ENCODE measurements at places on chromosomes 2 and 18.

DNA sequence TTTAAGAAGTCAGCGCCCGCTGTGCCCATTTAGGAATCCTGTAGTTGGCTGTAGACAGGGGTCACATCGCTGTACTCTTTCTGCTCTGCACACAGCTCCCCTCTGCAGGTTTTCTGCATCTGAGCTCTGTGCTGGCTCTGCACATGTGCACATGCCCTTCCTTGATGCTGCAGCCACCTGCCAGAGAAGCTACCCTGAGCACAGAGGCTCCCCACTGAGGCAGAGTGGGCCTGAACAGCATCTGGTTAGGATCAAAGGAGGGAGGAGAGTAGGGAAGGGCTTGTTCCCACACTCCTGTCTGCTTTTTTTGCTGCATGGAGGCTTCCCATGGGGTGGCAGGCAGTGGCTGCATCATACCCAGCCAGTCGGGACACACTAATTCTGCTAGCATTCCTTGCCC, 238.9 kb downstream of the FHOD3 start:
- DNase-seq = no peak

DNA sequence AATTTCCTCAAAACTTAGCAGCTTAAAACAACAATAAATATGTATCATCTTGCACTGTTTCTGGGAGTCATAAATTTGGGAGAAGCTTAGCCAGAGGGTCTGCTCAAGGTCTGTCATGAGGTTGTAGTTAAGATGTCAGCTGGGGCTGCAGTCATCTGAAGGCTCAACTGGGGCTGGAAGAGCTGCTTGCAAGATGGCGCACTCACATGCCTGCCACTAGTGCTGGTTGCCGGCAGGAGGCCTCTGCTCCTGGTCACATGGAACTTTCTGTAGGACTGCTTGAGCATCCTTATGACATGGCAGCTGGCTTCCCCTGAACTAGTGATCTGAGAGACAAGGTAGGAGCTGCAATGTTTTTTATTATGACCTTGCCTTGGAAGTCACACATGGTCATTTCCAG, 215.5 kb upstream of the HAAO start:
- no peak for DNase-seq

- DNase-seq = no peak
These were observed 50.2 kb downstream of the ODC1 start for GRCh38 chr2:10397878-10398277.

DNA sequence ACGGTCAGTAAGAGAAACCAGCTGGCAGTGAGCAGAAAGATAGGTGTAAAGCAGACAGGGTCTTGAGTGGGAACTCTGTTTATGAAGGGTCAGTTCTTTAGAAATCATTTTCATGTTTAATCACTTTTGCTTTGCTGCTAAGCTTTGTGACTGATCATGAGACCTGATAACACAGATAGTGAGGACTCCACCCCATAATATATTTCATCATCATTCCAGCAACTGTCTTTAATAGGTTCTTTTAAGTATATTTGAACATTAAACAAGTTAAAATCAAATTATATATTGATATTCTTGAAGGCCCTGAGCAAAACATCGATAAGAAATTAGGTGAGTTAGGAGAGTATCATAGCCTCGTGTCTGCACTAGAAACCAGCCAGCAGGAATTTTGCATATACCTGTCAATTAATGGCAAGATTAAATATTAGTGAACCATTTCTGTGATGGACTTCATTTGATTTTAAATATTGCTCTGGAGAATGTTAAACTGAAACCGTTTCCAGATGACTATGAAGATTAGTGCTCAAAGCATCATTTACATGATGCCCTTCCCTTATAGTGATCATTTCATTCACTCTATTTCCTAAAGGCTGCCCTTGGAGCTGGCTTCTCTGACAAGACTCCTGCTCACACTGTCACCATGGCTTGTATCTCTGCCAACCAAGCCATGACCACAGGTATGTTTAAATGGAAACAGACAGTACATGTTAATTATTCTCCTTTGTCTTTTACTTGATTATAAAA, 31.9 kb downstream of the HADHB start:
- DNase-seq = no peak

DNA sequence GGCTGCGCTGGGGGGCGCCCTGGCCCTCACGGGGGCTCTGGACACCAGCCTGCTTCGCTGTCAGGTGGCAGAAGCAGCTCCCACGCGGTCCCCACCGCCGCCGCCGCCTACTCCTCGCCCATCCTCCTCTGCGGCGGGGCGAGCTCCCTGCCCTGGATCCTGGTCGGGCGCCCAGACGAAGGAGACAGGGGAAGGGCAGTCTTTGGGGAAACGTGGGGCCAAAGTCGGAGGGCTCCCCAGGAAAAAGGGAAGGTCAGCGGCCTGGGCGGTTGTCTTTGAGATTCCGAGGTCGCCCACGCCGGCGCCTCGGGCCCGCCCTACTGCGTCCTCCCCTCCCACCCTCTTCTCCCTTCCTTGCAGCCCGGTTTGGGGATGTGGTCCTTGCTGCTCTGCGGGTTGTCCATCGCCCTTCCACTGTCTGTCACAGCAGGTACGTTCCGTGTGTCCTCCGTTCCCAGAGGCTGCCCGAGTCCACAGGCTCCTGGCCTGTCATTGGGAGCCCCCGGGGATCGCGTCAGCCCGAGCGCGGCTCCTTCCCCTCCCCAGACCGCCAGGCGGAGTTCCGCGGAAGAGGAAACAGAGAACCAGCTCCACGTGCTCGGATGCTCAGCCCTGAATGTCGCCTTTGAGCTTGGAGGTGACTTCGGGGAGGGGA, 800 bp downstream of the IL1RL2 start:
- DNase-seq = no peak

GRCh38 chr2:143163499-143163898, 34.3 kb downstream of the ARHGAP15 start:
- no peak for DNase-seq

DNA sequence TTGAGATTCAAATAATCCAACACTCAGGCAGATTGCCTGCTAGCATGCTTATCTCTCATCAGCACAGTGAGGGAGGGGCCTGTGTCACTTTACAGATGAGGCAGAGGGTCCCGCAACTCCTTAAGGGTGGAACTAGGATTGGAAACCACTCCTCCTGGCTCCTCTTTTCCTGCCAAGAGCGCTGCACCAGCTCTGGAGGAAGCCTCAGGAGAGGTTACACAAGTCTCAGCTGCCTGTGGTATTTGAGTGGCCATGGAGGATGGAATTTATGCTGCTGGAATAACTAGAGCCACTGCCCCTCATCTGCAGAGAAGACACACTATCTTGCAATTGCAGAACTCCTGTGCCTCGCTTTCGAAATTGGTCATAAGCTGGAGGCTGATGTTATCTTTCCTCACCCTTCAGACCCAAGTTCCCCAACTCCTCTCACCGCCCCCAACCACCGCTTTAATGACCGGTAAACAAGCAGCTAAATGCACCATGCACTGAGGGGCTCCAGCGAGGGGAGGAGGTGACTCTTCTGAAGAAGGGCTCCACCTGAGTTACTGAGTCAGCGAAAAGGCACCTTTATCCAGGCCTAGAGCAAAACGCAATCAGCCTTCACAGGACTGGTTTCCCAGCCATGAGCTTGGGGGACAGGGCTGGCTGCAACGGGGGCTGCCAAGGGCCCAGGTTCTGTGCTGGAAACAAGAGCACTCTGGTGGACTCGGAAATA, 245.8 kb downstream of the SOX11 start:
- DNase-seq = no peak

DNA sequence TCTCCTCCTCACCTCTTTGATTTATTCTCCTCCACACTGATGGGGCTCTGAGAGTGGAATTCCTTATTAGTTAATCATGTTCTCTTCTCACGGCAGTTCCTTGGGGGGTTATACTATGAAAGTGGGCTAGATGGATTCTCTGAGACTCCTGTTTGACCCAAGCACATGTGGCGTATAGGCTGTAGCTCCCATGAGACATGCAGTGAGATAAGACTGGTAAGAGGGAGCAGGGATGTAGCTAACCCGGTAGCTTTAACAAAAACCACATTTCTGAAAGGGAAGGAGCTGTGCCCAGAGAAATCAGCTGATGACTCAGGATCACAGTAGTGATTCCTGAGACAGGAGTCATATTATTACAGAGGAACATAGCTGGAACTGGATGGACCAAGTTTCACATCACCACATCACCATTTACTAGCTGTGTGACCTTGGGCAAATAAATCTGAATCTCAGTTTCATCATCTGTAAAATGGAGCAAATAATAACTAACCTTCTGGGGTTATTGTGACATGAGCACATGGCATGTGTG, 82.9 kb downstream of the CRIM1 start:
- no peak for DNase-seq

DNA sequence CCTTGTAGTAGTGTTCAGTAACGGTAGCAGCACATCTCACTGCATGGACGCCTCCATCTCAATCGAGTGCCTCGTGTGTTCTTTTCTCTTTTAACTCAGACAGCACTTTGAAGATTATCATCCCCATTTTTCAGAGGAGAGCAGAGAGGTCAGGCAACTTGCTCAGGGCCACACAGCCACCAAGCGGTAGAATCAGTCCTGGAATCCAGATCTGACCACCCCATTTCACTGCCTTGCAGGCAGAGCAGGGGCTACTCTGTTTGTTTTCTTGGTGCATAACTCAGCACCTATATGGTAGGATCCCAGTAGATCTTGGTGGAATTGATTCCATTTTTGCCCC, 129.5 kb downstream of the SMAD7 start:
- no peak for DNase-seq

DNA sequence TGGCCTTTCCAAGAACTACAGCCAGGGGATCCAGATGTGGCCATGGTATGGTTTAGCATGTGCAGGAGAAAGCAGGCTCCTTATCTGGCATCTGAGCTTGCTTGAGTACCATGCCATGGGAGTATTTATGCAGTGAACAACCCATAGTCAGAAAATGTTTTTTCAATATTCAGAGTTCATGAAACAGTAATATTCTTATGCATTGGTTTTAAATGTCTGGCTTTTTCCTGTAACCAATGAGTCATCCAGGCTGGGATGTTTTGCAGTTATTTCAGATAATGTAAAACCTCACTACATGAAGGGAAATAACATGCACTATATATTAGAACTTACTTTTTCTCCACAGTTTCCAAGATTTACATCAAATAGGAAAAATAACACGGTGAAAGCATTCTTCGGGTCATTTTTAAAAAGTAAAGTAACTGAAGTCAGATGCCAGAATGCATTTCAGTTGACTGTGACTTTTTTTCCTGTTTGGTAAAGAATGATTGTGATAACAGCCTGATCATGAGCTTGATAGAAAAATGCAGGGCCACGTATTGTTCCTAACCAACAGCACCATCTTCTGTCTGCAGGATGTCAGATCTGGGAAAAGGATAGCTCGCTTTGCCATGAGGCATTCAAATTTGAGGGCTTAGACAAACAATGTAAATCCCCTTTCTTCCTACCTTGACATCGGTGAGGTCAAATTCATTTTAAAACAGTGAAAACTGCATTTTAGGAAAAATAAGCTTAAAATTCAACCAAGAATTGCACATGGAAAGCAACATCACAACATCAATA, 152.8 kb downstream of the DSC3 start:
- DNase-seq = no peak

DNA sequence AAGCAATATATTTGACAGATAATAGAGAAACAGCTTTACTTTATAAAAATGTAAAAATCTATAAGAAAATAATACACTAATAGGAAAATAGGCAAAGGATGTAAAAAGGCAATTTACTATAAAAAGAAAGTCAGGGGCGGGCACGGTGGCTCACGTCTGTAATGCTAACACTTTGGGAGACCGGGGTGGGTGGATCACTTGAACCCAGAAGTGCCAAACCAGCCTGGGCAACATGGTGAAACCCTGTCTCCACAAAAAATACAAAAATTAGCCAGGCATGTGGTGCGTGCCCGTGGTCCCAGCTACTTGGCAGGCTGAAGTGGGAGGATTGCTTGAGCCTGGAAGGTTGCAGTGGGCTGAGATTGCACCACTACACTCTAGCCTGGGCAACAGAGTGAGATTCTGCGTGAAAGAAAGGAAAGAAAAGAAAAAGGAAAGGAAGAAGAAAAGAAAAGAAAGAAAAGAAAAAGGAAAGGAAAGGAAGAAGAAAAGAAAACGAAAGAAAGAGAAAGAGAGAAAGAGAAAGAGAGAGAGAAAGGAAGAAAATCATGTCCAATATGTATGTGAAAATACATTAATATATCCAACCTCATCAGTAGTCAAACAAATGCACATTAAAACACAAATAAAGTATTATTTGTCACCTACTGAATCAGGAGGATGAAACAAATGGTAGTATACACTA, 65.1 kb downstream of the ADD2 start:
- DNase-seq = no peak

DNA sequence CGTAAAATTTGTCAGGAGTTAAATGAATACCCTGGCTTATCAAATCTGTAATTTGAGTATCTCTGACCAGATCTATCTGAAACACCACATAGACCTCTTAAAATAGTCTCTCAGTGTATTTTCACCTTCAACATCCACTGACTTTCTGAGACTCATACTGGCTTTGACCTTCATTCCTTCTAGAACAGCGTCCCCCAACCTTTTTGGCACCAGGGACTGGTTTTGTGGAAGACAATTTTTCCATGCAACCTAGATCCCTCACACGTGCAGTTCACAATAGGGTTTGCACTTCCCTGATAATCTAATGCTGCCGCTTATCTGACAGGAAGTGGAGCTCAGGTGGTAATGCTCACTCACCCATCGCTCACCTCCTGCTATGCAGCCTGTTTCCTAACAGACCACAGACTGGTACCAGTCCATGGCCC, 3.2 kb downstream of the NBAS start:
- no peak for DNase-seq

GRCh38 chr18:33560686-33561370, 17.2 kb upstream of the ASXL3 start:
- no peak for DNase-seq

DNA sequence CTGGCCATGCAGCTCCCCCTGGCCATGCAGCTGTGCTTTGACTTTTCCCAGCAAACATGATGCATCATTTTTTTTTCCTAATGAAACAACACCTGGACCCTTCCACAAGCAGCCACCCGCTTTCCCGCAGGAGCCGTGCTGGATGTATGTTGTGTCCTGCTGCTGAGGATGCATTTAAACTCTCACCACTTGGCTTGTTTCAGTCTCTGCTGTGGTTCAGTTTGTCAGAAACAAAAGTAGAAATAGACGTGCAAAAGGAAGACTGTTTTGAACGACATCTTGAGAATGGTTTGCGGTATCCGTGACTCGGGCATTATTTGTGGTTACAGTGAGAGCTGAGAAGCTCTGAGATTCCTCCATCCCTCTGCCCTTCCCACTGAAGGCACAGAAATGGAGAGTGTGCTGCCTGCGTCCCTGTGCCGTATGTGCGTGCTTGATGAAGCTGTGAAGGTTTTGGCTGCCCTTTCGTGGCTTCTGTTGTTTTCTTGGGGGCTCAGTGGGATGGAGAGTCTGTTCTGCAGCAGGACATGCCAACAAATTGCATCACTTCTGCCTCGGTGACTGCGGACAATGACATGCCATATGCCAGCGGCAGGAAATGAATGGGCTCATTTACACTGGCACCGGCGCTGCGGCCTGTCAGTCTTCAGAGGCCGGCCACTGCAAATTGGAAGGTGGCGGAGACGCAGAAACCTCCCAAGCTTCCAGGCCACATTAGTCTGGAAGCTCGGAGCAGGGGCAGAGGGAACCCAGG, 417.7 kb upstream of the SALL3 start:
- no peak for DNase-seq

DNA sequence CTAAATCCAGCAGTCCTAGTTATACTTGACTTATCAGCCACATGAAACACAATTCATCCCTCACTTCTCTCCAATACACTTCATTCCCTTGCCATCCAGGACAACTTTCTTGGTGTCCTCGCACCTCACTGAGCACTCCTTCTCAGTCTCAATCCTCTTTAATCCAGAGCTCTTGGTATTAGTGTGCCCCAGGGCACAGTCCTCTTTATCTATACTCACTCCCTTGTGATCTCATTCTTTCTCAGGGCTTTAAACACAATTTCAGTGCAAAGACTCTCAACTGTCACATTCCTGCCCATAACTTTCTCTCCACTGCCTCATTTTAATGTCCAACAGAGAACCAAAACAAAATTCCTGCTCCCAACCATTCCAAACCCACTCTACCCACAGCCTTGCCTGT, 60.8 kb upstream of the SPOPL start:
- no peak for DNase-seq
